Stimulated activated CD8-positive, alpha-beta memory T cell treated with anti-CD3 and anti-CD28 coated beads, Interleukin-15, amount 100 ng/mL, for 1 hour (primary cell): ENCODE measurements at places on chromosomes 13 and 19.

- no peak for DNase-seq
These were observed 29.7 kb upstream of the FAM216B start for GRCh38 chr13:42751693-42752092.

- DNase-seq = no peak
These were observed 33.4 kb upstream of the KLF5 start for GRCh38 chr13:73025217-73026012.

DNA sequence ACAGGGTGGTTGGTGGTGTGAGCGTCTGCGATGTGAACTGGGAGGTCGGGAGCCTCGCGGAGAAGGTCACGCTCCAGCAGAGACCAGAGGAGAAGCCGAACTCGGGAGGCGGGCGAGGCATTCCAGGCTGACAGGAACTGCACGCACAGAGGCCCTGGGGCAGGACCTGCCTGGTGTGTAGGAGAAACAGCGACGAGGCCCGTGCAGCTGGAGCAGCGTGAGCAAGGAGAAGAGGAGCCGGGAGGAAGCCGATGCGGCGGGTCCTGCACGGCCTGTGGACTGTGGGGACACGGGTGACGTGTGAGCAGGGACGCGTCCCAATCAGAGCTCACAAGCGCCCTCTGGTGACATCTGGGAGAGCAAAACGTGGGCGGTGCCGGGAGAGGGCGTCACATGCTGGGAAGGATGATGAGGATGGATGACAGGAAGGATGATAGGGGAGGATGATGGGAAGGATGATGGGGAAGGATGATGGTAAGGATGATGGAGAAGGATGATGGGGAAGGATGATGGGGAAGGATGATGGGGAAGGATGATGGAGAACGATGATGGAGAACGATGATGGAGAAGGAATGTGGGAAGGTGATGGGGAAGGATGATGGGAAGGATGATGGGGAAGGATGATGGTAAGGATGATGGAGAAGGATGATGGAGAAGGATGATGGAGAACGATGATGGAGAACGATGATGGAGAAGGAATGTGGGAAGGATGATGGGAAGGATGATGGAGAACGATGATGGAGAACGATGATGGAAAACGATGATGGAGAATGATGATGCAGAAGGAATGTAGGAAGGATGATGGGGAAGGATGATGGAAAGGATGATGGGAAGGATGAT lies 16.1 kb upstream of the MADCAM1 start:
- no peak for DNase-seq

- DNase-seq = no peak
These were observed 4.1 kb downstream of the CRYL1 start for GRCh38 chr13:20521364-20522115.

DNA sequence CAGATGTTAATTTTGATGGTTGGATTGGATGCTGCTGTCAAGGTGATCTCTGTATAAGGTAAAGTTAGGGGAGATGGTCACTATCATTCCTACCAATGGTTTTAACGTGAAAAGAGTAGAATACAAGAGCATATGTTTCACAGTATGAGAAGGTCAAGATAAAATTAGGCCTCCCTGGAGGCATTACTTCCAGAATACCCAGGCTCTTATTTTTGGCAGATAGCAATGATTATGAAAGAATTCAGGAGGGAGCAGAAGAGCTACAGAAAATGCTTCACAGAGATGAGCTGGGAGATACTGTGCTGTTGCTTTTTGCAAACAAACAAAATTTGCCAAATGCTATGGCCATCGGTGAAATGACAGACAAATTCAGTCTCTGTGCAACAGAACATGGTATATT lies 547.5 kb upstream of the SPRY2 start:
- no peak for DNase-seq
